Right lobe of liver (tissue), 6 donors: ENCODE measurements at places on chromosomes 16 and 17. TPM values are rescaled to one million over a fixed set of nuclear protein-coding genes. Genes with fewer than 3 reads are reported as not detected.

GRCh38 chr16:24931091-24931490 lies 84.1 kb downstream of the ARHGAP17 start:
- no peak overlapping the region for H3K4me3 ChIP-seq
- DNase-seq, result no peak
- H3K27me3 ChIP-seq, result no peaks in the 10 kb centered on the region

ZNF785 gene
- total RNA-seq, result 2.4 TPM

DNA sequence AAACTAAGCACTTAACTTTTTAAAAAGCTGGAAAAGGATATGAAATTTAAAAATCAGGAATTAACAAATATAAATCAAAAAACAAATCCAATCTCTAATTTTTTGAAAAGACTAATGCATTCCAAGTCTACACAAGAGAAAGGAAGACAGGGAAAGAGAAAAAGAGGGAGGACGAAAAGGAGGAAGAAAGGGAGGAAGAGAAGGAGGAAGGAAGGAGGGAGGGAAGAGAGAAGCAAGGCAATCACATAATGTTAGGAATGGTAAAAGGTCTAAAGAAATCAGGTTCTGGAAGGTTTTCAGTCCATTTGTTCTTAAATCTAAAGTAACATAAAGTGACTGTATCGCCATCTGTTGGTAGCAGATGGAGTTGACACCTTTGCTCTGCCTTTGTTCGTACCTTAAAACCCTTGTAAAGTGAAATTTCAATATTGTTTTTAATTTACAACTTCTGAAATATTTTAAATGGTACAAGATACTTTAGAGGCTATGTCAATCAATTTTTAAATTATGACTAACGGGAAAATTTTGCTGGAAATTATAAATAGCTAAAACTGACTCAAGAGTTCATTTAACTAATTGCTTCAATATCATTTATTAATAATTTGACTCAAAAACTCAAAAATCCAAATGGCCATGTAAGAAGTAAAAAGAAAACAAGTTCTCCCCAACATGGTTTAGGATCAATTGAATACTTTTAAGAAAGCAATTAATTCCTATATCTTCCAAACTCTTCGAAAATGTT lies 20.4 kb upstream of the CDYL2 start:
- no peaks in the 10 kb centered on the region for H3K4me1 ChIP-seq
- no peaks in the 10 kb centered on the region for H3K27me3 ChIP-seq
- H3K4me3 ChIP-seq, result no peak overlapping the region
- no peak for DNase-seq
- no peak overlapping the region for H3K27ac ChIP-seq

IRX3 gene
- 0.43 TPM for total RNA-seq

ZDHHC1 gene
- total RNA-seq, result 1.5 TPM

- no peaks in the 10 kb centered on the region for H3K36me3 ChIP-seq
- no peaks in the 10 kb centered on the region for H3K27me3 ChIP-seq
- no peak for DNase-seq
Observed at GRCh38 chr16:30757316-30757715, 4.5 kb downstream of the CFAP119 start.

KRTAP4-5 gene
- not detected for total RNA-seq

DNA sequence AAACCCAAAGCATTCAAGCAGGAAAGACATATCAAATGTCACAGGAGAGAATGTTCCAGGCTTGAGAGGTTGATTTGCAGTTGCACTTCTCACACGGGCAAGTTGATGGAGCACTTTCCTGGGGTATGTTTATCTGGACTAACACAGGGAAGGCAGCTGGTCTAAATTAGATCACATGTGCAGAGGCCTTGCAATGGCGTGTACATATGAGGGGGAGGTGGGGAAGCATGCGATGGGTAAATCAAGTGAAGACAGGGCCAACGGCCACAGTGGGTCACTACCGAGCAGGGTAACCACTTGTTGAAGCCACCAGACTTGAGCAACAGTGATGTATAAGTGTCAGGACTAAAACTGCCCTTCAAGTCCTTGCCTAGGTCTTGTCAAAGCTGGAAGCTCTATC lies 156.6 kb upstream of the MAF start:
- no peaks in the 10 kb centered on the region for H3K36me3 ChIP-seq
- no peak overlapping the region for H3K27ac ChIP-seq
- DNase-seq, result no peak
- H3K4me1 ChIP-seq, result no peaks in the 10 kb centered on the region

GDPD1 gene
- total RNA-seq, result 5.8 TPM

CCR7 gene
- 0.29 TPM for total RNA-seq

DNA sequence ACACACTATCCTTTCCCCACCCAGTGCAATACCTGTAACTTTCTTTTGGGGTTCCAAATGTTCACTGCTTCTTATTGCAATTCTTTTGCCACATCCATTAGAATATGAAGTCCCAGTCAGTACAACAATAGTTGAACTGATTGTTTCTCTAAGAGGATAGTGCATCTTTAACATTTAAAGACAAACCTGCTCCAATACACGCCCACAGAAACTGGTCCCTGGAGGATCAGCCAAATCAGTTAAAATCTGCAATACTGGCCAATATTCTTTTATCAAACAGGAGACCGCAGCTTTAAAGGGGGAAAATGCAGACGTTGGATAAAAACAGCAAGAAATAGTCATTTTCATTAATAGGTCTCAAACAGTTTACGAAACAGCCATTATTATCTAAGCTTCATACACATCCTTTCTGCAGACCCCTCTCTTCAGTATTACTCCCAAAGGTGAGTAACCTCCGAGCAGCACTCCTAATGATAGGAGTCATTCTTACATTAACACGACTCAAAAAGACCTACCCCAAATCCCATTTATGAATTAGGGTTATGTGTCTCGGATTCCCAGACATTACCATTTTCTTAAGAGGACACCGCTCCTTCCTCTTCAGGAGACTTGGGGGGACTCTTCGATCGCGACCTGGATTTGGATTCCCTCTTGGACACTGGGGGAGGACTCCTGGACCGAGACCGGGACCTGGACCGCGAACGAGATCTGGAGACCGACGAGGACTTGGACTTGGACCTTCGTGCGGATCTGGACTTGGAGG lies 1.4 kb downstream of the SRSF2 start:
- no peaks in the 10 kb centered on the region for H3K27me3 ChIP-seq
- H3K4me1 ChIP-seq, result no peaks in the 10 kb centered on the region
- H3K36me3 ChIP-seq, result peaks cover 11% of the 10 kb centered on the region
- H3K4me3 ChIP-seq, result peak overlapping the region; percentile 100

- H3K4me1 ChIP-seq, result no peaks in the 10 kb centered on the region
- H3K4me3 ChIP-seq, result no peak overlapping the region
- no peak for DNase-seq
- no peak overlapping the region for H3K27ac ChIP-seq
- H3K27me3 ChIP-seq, result no peaks in the 10 kb centered on the region
Observed at GRCh38 chr17:76198702-76199101, 41.6 kb downstream of the RNF157 start.

OR1D2 gene
- not detected for total RNA-seq

DNA sequence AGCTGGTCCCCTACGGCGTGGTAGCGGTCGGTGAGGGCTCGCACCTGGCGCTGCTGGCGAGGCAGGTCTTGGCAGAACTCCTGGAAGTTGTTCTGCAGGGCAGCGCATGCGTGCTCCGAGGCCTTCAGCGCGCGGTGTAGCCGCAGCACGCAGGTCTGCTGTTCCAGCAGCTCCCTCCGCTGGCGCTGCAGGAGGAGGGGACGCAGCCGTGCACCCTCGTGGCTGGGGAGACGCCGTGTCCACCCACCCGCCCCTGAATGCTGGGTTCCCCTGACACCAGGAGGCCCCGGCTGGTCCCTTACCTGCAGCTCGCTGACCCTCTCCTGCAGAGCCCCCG lies 12.2 kb downstream of the EVPL start:
- no peaks in the 10 kb centered on the region for H3K4me1 ChIP-seq
- H3K27me3 ChIP-seq, result no peaks in the 10 kb centered on the region
- no peaks in the 10 kb centered on the region for H3K36me3 ChIP-seq
- no peak overlapping the region for H3K27ac ChIP-seq
- no peak overlapping the region for H3K4me3 ChIP-seq

- no peak overlapping the region for H3K4me3 ChIP-seq
- no peaks in the 10 kb centered on the region for H3K27me3 ChIP-seq
- H3K36me3 ChIP-seq, result peaks cover 39% of the 10 kb centered on the region
- H3K4me1 ChIP-seq, result no peaks in the 10 kb centered on the region
- DNase-seq, result no peak
Observed at GRCh38 chr16:11708421-11708820, 34.2 kb downstream of the TXNDC11 start.

GRCh38 chr16:69064124-69064763 lies 41.2 kb upstream of the HAS3 start:
- H3K27ac ChIP-seq, result no peak overlapping the region
- H3K4me3 ChIP-seq, result no peak overlapping the region
- H3K27me3 ChIP-seq, result no peaks in the 10 kb centered on the region

DNA sequence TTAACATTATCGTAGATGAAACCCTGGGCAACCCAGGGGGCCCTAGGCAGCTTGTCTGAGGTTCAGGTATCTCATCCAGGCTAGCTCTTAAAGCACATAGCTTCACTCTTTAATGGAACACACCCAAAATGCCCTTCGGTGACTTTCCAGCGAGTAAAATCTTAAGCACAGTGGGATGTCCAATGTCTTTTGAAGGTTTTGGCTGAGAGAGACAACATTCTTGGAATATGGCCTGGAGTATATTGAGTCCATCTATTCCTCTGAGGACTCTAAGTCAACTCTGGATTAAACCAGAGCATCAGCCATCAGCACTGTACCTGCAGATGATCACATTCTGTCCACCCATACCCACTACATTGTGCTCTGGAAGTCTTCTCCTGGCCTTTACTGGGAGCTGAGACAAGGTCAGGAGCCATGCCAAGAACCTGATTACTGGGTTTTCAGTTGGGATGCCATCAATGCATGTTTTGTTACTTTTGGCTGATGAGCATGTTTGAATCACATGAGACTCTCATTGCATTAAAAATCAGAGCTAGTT lies 63.4 kb upstream of the CDH11 start:
- no peak overlapping the region for H3K27ac ChIP-seq
- no peak for DNase-seq
- no peaks in the 10 kb centered on the region for H3K27me3 ChIP-seq
- H3K4me3 ChIP-seq, result no peak overlapping the region
- no peaks in the 10 kb centered on the region for H3K4me1 ChIP-seq

DNA sequence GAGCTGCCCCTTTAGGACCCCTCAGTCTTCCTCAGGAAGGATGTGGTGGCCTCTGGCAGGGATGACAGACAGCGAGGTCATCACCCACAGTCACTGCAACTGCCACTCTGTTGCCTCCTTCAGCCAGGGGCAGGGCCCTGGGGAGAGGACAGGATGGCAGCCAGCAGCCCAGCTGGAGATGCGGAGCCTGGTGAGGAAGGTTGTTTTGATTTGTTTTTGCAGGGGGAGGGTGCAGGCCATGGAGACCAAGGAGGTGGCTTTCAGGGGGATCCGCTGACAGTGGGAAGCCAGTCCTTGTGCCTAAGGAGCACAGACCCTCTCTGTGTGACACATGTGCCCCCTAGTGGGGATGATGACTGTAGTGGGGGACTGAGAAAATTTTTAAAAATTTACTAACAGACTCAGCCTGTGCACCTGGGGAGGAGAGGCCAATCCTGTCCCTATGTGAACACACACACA lies 7.4 kb downstream of the PRCD start:
- no peaks in the 10 kb centered on the region for H3K27me3 ChIP-seq
- H3K27ac ChIP-seq, result no peak overlapping the region
- H3K4me3 ChIP-seq, result no peak overlapping the region
- no peak for DNase-seq
- no peaks in the 10 kb centered on the region for H3K36me3 ChIP-seq
- H3K4me1 ChIP-seq, result peaks cover 58% of the 10 kb centered on the region

GRCh38 chr16:20347666-20348364 lies 4.7 kb downstream of the UMOD start:
- no peak for DNase-seq
- H3K4me3 ChIP-seq, result no peak overlapping the region
- no peaks in the 10 kb centered on the region for H3K4me1 ChIP-seq
- no peaks in the 10 kb centered on the region for H3K27me3 ChIP-seq
- H3K36me3 ChIP-seq, result no peaks in the 10 kb centered on the region
- no peak overlapping the region for H3K27ac ChIP-seq

DNA sequence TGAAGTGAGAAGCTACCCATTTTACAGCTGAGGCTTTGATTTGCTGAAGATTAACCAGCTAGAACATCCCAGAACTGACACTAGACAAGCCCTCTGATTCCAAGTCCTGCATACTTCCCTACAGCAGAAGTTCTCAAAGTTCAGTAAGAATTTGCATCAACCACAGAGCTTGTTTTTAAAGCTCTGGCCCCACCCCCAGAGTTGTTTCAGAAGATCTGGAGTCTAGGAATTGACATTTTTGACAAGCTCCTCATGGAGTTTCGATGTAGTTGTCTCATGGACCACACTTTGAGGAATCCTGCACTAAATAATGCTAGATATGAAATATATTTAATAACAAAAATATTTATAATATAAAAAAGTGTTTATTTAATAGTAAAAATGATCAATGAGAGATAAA lies 120.3 kb upstream of the ADAMTS18 start:
- no peaks in the 10 kb centered on the region for H3K4me1 ChIP-seq
- H3K27me3 ChIP-seq, result no peaks in the 10 kb centered on the region
- no peak for DNase-seq
- no peaks in the 10 kb centered on the region for H3K36me3 ChIP-seq
- no peak overlapping the region for H3K27ac ChIP-seq

DNA sequence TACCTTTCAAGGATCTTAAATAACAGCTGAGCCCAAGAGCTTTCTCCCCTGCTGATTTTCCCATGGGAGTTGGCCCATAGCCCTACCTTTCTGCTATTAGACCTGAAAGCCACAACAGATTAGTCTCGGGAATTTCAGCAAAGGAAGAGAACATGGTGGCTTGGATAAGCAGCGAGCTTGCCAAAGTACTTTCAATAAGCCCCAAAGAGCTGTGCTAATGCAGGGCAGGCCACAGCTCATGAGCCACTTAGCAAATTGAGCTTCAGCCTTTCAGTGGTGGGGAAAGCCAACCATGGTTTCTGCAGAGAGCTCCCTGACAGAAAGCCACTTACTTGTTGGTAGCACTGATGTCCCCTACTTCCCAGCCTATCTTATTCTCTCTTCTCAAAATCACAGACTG lies 217.8 kb upstream of the IRX5 start:
- no peaks in the 10 kb centered on the region for H3K4me1 ChIP-seq
- no peak overlapping the region for H3K4me3 ChIP-seq
- H3K27me3 ChIP-seq, result no peaks in the 10 kb centered on the region
- no peak for DNase-seq
- no peak overlapping the region for H3K27ac ChIP-seq

KCTD19 gene
- total RNA-seq, result not detected

RGS9 gene
- total RNA-seq, result 8.8 TPM

DNA sequence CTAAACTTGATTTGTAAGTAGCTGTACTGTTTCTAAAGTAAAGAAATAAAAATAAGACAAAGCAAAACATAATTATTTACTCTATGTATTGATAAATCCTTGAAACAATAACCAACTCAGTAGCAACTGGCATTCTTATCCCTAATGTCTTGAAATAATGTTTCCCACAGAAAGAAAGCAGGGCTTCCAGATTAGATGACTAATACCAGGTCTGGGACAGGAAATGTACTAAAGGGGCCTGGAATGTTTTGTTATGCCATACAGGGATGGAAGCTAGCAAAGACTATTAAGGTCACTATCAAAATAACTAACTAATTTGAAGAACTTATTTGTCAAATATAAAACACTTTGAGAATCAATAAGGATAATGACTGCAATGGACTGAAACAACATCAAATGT lies 82.1 kb downstream of the CFDP1 start:
- no peak for DNase-seq
- no peak overlapping the region for H3K4me3 ChIP-seq
- H3K36me3 ChIP-seq, result no peaks in the 10 kb centered on the region
- H3K27me3 ChIP-seq, result no peaks in the 10 kb centered on the region
- H3K4me1 ChIP-seq, result no peaks in the 10 kb centered on the region

- H3K4me1 ChIP-seq, result peaks cover 2% of the 10 kb centered on the region
- DNase-seq, result no peak
- no peaks in the 10 kb centered on the region for H3K36me3 ChIP-seq
- H3K4me3 ChIP-seq, result no peak overlapping the region
Observed at GRCh38 chr17:14752011-14752410, 451.1 kb downstream of the HS3ST3B1 start.
